ENCODE measurements at places on chromosomes 16 and 17.

DNA sequence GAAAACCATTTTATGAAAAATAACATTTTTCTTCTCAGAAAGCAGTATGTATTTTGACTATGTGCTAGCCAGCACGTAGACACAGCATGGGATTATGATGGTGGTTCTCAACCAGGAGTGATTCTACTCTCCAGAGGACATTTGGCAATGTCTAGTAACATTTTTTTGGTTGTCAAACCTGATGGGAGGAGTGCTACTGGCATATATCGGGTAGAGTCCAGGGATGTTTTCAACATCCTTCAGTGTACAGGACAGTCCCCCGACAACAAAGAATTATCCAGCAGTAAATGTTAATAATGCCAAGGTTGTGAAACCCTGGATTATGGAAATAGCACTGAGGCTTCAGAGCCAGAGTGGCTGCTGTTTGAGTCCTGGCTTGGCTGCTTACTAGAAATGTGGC, 27.7 kb downstream of the AP2B1 start:
- DNase-seq: no peak

GRCh38 chr16:81532491-81533174, 88.0 kb downstream of the CMIP start:
- DNase-seq: no peak

GRCh38 chr16:14399378-14400284, 230.4 kb downstream of the PARN start:
- no peak for DNase-seq

GRCh38 chr17:13537871-13538643, 63.7 kb downstream of the HS3ST3A1 start:
- no peak for DNase-seq

DNA sequence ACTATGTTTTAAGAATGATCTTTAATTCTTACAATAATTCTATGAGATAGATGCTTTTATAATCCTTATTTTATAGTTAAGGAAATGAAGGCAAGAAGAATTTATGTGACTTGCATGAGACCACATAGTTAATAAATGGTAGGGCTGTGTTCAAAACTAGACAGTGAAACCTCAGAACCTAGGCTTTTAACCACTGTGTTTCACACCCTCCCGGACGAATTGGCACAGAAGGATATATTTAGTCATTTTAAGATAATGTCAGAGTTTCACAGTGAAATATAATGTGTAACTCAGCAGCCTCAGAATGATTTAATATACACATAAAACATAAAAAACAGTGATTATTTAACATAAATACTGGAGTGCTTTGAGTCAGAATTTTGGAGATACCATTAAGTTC, 57.0 kb downstream of the NSRP1 start:
- no peak for DNase-seq

- DNase-seq: no peak
These were observed 118.7 kb upstream of the NLRP1 start for GRCh38 chr17:5702951-5703510.

- no peak for DNase-seq
These were observed 206.8 kb upstream of the SALL1 start for GRCh38 chr16:51357839-51358238.

DNA sequence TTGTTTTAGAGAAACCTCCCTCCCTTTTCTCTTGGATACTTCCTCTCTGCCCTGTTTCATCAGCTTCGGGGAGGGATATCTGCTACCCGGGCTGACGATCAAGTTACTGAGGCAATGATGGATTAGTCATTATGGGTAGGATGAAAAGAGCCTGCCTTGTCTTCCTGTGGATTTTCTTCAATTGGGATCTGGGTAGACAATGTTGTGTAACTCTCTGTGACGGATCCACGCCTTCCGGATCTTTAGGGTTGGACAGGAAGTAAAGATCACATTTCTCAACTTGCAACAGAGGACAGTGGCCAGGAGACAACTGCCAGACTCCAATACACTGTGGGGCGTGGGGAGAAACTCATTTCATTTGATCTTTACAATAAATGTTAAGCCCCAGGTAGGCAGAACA, 11.3 kb upstream of the CHST6 start:
- no peak for DNase-seq

GRCh38 chr16:30401768-30402425, 5.5 kb upstream of the ZNF771 start:
- DNase-seq: no peak

GRCh38 chr16:61182391-61182790, 853.8 kb downstream of the CDH8 start:
- no peak for DNase-seq

DNA sequence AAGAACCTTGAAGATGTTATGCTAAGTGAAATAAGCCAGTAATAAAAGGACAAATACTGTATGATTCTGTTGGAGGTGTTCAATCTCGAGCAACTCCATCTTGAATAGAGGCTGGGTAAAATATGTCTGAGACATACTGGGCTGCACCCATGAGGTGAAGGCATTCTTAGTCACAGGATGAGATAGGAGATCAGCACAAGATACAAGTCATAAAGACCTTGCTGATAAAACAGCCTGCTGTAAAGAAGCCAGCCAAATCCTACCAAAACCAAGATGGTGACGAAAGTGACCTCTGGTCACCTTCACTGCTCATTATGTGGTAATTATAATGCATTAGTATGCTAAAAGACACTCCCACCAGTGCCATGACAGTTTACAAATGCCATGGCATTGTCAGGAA, 98.1 kb downstream of the RGS9 start:
- DNase-seq: no peak

- DNase-seq: no peak
These were observed 968.1 kb upstream of the GOT2 start for GRCh38 chr16:59701963-59702930.

DNA sequence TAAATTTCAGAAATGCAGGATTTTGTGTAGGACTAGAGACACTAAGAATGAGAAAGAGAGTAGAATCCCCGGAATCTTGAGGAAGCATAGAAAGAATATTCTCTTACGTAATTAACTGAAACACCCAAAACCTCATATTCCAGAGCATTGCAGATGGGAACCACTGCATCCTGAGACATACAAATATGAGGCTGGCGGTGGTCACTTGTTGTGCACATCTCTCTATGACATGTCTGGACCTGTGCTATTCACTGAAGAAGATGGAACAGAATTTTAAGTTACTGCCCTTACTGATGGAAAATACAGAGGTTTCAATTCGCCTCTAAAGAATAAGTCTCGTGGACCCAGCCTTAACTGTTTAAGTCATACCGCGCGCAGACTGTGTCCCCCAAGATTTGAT, 806 bp downstream of the RAD51C start:
- DNase-seq: no peak

GRCh38 chr17:78112518-78113471, 15.8 kb downstream of the TMC6 start:
- no peak for DNase-seq

DNA sequence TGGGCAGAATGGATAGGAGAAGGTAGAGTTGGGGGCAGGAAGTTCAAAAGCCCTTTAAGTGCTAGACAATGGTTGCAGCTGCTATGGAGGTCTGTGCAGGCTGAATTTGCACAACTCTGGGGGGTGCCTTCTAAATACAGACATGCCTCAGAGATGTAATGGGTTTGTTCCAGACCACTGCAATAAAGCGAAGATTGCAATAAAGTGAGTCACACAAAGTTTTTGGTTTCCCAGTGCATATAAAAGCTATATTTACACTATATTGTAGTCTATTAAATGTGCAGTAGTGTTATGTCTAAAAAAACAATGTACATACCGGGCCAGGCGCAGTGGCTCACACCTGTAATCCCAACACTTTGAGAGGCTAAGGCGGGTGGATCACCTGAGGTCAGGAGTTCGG, 60.5 kb upstream of the MYOCD start:
- DNase-seq: no peak

DNA sequence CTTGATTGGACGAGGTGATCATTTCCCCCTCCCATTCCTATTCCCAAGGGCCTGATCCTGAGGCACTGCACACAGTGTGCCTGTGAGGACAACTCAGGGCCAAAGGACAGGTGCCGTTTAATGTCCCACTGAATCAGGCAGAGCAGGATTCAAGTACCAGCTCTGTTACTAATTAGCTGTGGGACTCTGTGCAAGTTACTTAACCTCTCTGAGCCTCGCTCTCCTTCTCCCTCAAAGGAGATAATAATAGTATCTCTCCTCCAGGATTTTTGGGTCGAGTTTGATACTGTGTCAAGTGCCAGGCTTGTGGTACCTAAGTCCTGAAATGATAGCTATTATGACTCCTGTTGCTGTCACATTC, 86.8 kb upstream of the NKD1 start:
- no peak for DNase-seq

- DNase-seq: no peak
These were observed 30.5 kb downstream of the ADCY7 start for GRCh38 chr16:50296807-50297206.

DNA sequence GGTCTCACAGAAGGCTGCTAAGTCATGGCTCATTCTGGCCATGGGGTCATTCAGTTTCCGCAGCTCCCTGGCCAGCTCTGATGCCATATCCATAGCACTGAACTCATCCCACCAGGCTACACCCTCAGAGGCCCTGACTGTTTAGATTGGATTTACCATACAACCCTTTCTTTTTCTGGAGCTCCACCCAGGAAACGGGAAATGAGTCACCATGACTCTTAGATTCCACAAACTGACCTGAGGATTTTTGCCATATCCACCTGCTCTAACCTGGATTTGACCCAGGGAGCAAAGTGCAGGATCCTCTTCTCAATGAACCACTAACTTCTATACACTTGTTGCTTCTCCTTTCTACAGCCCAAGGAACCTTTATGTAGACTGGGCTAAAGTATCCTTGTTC, 20.3 kb upstream of the CALB2 start:
- no peak for DNase-seq

DNA sequence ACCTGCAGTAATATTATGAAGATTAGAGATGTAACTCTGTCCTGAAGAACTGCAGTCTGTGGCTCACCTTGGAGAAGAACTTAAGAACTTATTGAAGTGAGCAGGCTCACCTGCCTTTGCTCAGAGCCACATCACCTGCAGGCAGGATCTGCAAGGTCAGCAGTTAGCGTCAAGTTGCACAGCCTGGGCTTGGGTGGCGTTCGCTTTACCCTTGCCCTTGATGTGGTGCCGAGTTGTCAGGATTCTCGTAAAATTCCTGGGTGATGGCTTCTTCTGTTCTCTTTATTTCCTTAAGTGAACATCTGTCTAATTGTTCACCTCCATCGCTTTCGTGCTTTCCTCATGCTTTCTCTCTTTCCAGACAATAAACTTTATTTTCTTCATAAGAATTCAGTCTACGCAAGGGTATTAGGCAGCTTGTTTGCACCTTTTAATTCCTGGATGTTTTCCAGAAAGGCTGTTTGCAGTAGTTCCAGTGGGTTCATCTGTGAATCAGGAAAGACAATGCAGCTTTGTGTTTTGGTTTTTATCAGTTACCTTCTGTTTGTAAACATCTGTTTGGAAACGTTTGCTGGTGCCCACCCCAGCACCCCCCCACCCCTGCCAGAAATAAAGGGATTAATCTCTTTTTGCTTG, 254.3 kb downstream of the WWOX start:
- DNase-seq: no peak

DNA sequence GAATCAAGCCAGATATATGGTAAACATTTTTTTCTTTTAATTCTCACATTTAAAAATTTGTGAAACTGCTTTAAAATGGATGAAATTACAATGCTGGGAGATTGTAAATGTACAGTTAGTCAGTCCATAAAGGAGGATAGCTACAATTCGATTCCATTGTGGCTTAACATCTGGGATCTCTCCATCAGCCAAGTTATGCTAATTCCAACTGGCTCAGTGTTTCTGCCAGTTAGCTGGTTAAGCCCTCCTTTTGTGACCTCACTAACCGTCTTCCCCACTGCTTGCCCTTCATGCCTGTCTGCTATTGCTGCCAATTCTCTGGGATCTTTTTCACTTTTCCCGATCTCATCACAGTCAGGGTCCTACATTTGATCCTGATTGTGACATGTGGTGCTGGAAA, 1347.6 kb downstream of the CDH11 start:
- DNase-seq: no peak

- no peak for DNase-seq
These were observed 3.5 kb upstream of the B9D1 start for GRCh38 chr17:19365833-19366636.

DNA sequence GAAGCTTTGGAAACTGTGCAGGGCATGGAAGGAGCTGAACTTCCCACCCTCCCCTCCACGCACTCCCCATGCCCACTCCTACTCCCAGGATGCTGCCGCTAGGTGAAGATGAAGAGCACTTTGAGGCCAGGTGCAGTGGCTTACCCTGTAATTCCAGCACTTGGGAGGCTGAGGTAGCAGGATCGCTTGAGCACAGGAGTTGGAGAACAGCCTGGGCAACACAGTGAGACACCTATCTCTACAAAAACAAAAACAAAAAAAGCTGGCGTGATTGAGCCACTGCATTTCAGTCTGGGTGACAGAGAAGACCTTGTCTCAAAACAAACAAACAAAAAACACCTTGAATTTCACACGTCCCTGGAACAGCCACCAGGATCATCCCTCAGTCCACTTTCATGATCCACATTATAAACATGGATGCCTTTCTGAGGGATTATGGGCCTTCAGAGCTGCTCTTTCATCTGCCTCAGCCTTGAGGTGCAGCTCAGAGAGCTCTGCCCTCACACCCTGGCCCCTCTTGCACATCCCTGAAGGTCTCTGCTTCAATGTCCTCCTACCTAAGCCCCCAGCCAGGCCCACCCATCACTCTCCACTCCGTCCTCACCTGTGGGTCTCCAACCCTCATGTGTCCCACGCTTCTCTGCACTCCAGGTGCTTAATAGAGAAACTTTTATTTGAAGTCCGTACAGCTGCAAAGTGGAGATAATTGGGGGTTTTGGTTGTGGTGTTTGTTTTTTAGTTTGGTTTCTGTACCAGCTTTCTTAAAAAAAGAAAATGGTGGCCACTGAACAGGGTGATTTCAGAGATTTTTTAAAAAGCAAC, 25.8 kb downstream of the PHB1 start:
- no peak for DNase-seq

DNA sequence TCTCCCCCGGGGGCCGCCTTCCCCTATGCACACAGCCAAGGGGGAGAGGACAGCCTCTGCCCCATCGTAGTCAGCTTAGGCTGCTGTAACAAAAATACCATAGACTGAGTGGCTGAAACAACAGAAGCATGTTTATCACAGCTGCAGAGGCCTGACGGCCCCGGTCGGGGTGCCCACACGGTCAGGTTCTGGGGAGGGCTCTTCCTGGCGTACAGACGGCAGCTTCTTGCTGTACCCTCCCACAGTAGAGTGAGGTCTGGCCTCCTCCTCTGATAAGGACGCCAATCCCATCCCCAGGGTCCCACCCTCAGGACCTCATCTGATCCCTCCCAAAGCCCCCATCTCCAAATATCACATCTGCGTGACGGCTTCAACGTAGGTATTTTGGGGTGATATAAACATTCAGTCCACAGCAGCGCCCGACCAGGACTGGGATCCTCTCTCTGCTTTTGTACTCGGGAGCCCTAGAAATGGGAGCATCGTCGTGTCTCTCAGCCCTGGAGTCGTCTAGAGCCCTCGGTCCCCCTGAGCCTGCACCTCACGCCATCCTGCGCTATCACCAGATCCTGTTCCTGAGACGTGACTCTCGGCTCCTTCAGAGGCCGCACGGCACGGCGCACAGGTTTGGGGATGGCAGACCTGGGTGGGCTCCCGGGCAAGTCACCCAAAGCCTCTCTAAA, 67.8 kb downstream of the RPH3AL start:
- no peak for DNase-seq
